NCI-H526 treated with DMSO at 0.1 percent for 48 hours (cell line): ENCODE measurements at places on chromosomes 12 and 14.
A peak's percentile ranks its signal among the peaks of the same experiment; 100 is the strongest.

DNA sequence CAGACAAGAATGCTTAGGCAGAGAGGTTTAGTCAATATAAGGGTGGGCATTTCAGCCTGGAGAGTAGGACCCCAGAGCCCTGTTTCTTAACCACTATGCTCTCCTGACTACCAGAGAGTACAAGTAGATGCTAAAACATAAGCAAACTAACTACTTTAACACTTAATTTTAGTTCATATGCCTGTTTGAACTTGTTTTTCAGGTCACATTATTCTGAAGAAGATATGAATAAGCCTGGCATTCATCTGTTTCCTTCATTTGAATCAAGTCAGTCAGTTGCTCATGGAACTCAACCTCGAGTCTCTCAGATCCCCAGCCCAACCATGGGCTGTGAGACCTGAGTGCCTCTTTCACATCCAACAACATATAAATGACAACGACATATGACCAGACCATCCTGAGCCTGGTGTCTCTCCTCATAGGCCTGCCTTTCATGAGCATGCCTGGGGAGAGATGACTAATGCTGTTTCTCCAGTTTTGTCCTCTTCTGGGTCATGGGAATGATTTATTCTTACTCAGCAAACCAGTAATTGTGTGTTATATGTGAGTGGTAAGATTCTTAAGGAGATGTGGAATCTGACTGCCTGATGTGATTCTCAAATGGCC, 251.1 kb upstream of the BTG1 start:
- DNase-seq = no peak

GRCh38 chr12:62714181-62714773, 220.7 kb downstream of the PPM1H start:
- DNase-seq = no peak

GRCh38 chr12:90017316-90017715, 308.7 kb upstream of the ATP2B1 start:
- no peak for DNase-seq

GRCh38 chr12:129877411-129877810, 26.4 kb downstream of the TMEM132D start:
- DNase-seq = no peak

DNA sequence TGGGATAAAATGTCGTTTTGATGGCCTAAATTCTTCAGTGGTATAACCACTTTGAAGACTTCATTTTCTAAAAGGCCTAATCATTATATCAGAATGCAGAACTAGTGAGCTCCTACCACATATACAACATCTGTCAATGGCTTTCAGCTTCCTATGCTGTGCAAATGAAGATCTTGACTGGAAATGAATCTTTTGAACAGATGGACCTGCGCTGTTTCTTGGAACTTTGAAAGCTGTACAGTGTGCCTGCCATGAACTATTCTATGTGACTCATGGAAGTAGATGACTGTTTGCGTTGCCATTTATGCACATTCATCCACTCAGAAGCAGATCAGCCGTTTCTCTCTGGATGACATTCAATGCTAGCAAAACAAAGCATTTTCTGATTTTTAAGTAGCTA, 542.2 kb upstream of the USP15 start:
- DNase-seq = no peak

GRCh38 chr14:53526200-53526599, 373.1 kb upstream of the DDHD1 start:
- no peak for DNase-seq

GRCh38 chr14:105503935-105504692, 13.1 kb downstream of the TEDC1 start:
- no peak for DNase-seq

DNA sequence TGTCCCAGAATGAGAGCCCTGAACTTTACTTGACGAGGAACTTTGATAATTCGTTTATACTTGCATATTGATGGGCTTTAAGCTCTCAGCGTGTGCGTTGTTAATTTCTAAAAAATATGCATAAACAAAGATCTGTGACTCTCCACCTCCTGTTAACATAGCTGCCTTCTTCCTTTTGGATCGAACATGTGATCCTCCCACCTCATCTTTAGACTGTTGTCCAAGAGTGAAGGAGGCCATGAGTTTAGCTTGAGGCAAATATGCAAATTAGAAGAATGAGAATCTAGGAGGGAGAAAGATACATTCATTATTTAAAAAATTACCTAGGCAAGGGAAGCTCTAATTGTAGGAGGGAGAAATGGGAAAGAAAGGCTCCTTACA, 617 bp downstream of the TTC8 start:
- DNase-seq = no peak

DNA sequence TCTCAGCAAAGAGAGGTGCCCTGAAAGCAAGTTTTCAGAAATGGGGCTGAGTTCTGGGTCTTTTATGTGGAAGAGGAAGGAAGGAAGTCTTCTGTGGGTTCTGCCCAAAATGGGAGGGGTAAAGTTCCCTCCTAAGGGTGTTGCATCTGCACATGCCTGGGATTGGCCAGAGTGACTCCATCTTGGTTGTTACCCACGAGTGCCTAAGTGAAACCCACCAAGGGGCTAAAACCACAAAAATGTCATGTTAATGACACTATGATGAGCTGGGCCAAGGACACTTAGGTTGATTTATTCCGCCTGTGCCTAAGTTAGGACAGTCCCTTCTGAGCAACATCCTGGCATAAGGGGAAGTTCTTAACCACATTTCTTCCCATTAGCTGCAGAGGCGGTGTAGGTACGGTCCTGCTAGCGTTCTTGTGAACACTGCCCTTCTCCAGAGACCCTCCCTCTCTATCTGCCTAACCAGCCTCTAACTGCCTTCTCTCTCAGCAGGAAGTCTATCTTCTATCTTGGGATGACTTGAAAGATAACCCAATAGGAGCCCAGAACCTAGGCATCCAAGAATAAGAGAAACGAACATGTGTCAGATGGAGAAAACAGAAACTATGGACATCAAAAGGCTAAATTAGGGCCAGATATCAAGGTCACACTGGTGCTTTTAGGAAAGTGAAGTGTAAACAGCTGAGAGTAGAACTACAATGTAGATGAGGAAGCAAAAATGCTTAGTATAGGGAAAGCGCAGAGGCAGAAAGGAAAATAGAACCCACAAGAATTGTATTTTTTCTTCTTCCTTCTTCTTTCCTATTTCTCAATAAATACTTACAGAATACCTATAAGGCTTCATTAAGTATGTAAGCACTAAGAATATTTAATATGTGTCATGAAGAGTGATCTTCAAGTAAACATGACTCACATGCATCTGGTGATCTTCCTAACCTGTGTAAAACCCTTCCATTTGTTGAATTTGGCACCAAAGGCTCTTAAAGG, 104.2 kb upstream of the AMN1 start:
- no peak for DNase-seq

- no peak for DNase-seq
These were observed 236.5 kb upstream of the GRIP1 start for GRCh38 chr12:66915306-66915904.

GRCh38 chr14:22225516-22226140, 363.4 kb downstream of the DAD1 start:
- no peak for DNase-seq

GRCh38 chr12:79439175-79439825, 251.5 kb downstream of the PAWR start:
- DNase-seq = no peak

DNA sequence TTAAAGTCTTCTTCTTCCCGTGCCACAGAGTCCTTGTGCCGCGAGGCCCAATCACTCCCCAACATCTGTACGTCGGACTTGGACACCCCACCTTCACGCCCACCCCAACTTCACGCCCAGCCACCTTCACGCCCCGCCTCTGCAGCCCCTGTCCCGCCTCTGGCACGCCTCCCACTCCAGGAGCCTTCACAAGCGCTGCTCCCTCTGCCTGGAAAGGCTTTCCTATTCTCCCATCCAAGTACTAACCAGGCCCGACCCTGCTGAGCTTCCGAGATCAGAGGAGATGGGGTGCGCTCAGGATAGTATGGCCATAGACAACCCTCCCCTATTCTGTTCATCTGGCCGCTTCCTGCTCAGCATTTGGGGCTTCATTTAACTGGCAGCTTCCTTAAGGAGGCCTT, 17.3 kb upstream of the EIF5 start:
- DNase-seq = peak; percentile 21

DNA sequence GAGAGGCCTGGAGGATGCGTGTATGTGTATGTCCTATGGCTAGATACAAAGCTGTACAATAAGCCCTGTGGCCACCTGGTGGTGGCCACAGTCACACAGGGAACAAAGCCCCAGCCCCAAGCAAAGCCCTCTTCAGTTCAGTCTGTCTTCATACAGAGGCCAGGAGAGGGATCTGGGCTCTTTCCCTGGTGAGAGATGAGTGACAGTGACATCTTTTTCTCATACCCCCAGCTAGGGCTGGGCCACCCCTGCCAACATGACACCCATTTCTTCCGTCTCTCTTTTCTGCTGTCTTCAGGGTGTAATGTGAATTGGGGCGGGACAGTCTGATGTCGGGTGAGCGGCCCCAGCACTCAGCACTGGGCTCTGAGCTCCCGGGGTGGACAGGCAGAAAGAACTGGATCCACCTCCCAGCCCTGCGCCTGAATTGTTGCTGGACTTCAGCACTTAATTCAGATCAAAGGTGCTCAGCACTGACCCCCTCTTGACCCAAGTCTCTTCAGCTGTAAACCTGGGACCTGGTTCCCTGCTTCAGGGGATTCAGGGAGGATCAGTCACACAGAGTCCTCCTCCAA, 59.8 kb downstream of the SERPINA3 start:
- DNase-seq = no peak

GRCh38 chr14:30142216-30142615, 214.6 kb upstream of the PRKD1 start:
- DNase-seq = no peak

- peak; percentile 36 for DNase-seq
These were observed 43.8 kb upstream of the NR2C1 start for GRCh38 chr12:95117178-95117599.

GRCh38 chr12:127629066-127629820, 637.7 kb upstream of the TMEM132C start:
- peak; percentile 84 for DNase-seq

GRCh38 chr12:6948873-6949594, 2.1 kb upstream of the PTPN6 start:
- no peak for DNase-seq

GRCh38 chr14:100548939-100549338, 38.3 kb downstream of the BEGAIN start:
- DNase-seq = no peak

GRCh38 chr12:45575417-45575816, 154.1 kb upstream of the ARID2 start:
- no peak for DNase-seq

GRCh38 chr12:114012744-114013431, 46.8 kb upstream of the RBM19 start:
- DNase-seq = no peak

DNA sequence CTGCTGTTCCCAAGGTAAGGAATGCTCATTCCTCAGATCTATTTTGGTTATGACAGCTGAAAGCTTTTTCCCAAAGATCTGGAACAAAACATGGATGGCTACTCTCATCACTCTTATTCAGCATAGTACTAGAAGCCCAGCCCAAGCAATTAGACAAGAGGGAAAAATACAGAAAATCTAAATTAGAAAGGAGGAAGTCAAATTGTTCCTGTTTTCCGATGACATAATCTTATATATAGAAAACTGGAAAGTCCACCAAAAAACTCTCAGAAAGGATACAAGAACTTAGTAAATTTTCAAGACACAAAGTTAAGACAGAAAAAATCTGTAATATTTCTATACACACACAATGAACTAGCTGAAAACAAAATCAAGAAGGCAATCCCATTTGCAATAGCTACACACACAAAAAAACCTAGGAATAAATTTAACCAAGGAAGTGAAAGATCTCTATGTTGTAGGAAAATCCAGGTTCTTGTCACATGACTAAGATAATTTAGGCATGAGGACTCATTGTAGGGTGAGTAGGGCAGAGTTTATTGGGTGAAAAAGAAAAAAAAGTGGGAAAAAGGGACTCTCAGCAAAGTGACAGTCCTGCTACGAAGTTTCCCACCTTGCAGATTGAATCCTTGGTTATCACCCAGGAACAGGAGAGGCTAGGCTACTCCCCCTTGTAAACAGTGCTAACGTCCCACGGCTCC, 28.6 kb upstream of the KLRB1 start:
- no peak for DNase-seq

GRCh38 chr12:75852143-75852542, 179.4 kb downstream of the PHLDA1 start:
- DNase-seq = no peak

- no peak for DNase-seq
These were observed 93.4 kb downstream of the PHLDA1 start for GRCh38 chr12:75938189-75938588.

- no peak for DNase-seq
These were observed 31.7 kb downstream of the ANO4 start for GRCh38 chr12:100826323-100826722.

DNA sequence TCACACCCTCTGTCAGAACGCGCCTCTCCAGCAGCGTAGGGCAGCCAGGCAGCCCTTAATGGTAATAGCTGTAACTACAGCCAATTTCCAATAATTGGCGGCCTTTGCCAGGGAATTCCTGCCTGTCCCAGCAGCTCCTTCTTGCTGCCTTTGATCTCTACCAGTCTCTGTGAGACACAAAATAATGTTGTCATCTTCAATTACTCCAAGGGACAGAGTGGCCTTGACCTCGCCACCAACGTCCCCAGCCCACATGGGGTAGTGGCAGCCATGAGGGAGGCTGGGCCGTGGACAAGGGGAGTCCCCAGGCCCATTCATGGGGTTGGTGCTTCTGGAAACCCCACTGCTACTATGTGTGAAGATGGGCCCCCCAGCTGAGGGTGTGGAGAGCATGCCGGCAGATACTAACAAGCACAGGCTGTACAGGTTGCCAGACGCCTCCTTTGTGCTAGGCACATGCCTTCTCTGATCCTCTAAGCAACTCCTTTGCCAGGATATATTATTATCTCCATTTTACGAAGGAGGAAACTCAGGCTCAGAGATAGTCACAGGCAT, 17.4 kb upstream of the CLMN start:
- DNase-seq = no peak

GRCh38 chr14:49497267-49497666, 88.9 kb downstream of the RPS29 start:
- no peak for DNase-seq

DNA sequence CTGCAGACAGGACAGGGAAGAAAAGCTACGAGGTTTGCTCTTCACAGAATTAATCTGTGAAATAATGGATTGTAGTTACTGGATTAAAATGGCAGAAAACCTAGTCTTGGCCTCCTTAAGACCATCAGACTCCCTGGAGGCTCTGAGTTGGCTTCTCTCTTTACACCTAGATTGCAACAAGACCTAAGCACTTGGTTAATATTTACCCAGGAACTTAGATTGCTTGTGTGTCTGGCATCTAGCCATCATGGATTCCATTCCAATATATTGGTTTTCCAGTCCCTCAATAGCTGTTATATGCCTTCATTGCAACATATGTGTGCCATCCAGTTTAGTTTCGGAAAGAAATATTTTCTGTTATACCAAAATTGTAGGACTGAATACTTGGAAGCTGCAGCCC, 1.9 kb upstream of the GTF2A1 start:
- no peak for DNase-seq

- no peak for DNase-seq
These were observed 1749.1 kb upstream of the SEL1L start for GRCh38 chr14:83282706-83283105.

GRCh38 chr12:3885277-3886094, 12.3 kb upstream of the PARP11 start:
- DNase-seq = no peak

- DNase-seq = no peak
These were observed 33.4 kb upstream of the SMOC1 start for GRCh38 chr14:69845787-69846186.
